ENCODE measurements at places on chromosomes 5 and 9.
A peak's percentile ranks its signal among the peaks of the same experiment; 100 is the strongest.

DNA sequence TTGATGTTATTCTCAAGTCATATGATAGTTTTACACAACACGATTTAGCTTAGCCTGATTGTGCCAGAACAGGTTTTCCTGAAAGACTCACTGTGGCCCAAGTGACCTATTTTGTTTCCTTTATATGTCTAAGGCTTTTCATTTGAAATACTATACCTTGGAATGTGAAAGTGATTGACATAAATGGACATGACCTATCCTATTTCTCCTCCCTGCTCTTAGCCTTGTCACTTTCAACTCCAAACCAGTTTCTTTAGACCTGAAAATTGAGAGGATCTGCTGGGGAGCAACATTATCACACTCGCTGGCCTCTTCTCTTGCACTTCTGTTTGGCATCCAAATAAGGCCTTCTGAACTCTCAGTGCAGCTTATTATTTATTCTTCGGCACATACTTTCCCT, 496.8 kb downstream of the MAT2B start:
- no peak for DNase-seq

GRCh38 chr5:14319102-14319501, 176.0 kb downstream of the TRIO start:
- no peak for DNase-seq

DNA sequence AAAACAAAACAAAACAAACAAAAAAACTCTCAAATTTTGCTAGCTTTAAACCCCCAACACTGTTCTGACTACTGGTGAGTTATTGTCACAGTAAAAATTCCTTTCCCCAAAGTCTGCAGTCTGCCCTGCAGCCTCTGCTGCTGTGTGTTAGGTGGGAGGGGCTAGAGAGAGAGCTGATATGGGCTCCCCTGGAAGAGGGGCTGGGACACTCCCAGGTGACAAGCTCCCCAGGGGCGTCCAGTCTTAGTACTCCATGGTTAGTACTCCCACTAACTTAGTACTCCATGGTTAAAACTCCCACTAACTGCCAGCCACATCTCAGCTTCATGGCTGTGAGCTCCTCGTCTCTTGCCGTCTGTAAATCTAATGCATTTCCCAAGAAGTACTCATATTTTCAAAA, 191.9 kb downstream of the FANCC start:
- DNase-seq, result no peak

- DNase-seq, result no peak
Observed at GRCh38 chr9:135847833-135848232, 59.5 kb downstream of the CAMSAP1 start.

GRCh38 chr5:84130006-84130580, 254.6 kb downstream of the EDIL3 start:
- no peak for DNase-seq

DNA sequence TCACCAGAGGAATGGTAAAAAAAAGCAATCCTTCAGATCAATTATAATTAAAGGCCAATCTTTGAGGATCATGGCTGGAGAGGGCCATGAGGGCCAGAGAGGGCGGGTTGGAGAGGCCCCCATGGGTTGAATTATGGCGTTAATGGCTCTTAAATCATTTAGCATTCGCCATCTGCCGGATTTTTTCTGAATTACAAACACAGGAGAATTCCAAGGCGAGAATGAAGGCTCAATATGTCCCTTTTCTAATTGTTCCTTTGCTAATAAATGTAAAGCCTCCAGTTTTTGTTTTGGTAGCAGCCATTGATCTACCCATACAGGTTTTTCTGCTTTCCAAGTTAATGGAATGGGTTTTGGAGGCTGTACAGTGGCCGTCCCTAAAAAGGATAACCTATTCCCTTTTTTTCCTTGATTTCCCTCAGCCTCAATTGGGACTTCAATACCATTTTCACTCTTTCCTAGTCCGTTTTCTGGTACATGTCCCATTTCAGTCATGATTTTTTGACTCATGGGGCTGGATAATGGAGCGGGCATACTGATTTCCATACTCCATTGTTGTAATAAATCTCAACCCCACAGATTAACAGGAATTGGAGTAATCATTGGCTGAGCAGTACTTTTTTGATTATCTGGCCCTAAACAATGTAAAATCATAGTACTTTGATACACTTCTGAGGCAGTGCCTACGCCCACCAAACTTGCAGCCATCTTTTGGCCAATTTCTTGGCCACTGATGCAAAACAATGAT, 6.7 kb upstream of the TMEM141 start:
- DNase-seq, result no peak

DNA sequence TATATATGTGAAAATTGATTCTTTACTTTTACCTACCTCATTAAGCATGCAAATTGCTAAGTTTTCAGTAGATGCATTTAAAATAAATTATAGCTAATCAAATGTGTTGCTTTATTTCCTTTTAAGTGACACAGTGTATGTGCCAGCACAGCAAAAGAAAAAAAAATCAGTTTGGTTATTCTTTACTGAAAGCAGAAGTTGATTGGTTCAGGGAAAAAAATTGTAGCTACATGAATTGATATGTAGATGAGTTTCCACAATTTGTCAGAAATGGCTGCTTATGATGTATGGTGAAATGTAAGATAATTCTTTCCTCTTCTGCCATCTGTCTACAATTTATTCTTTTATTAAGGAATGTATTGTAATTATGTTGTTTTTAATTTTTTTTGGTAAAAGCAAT, 57.8 kb downstream of the PARP8 start:
- DNase-seq, result no peak

DNA sequence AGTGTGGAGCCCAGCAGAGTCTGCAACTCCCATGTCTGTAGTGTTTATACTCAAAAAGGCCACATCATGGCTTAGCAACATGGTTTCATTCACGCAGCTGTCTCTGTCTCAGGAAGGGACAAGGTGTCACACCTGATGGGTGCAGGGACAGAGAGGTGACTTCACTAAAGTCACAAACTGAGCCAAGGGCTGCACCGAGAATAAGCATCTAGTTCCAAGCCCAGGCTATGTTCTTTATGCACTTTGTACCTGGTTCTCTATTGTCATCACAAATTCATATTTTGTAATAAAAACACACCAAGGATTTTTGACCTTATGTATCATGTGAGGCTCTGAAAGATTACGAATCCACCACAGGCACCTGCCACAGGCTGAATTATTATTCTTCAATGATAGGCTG, 64.9 kb upstream of the STK32A start:
- DNase-seq, result no peak

DNA sequence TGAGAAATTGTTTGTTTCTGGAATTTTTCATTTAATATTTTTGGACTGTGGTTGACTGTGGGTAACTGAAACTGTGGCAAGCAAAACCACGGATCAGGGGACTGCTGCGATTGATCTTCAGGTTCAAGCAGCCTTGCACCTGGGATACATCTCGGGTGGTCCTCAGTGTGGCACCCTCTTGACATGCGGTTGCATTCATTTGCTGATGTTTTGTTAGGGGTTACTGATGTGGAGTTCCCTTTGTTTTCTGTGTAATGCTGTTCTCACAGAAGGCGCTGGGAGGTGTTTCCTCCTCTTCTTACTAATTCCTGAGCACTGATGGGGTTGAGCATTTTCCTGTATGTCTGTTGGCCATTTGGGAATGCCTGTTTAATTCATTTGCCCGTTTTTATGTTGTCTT, 60.4 kb downstream of the EHMT1 start:
- no peak for DNase-seq

GRCh38 chr5:176830422-176830994, 20.1 kb downstream of the UNC5A start:
- DNase-seq, result no peak

GRCh38 chr9:113620377-113621161, 157.0 kb downstream of the RGS3 start:
- peak; percentile 80 for DNase-seq

GRCh38 chr9:136052472-136052880, 42.6 kb downstream of the NACC2 start:
- DNase-seq, result no peak

GRCh38 chr5:130939059-130939458, 226.0 kb downstream of the HINT1 start:
- DNase-seq, result no peak

- no peak for DNase-seq
Observed at GRCh38 chr5:61357745-61358144, 25.7 kb downstream of the ZSWIM6 start.

DNA sequence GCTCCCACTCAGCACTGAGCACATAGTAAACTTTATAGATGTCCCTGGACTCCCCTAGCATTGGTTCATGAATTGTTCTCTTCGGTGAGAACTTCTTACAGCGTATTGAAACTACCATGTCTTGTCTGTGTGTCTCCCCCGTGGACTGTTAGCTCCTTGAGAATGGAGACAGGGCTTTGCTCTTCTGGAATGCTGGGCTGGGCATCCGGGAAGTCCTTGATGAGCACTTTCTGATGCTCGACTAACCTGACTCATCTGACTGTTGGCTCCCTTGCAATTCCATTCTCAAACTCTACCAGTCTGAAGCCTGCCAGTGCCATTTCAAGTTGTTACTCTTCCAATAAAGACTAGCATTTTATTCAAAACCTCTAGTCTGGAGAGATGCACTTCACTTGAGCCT, 15.0 kb upstream of the PFDN1 start:
- no peak for DNase-seq

DNA sequence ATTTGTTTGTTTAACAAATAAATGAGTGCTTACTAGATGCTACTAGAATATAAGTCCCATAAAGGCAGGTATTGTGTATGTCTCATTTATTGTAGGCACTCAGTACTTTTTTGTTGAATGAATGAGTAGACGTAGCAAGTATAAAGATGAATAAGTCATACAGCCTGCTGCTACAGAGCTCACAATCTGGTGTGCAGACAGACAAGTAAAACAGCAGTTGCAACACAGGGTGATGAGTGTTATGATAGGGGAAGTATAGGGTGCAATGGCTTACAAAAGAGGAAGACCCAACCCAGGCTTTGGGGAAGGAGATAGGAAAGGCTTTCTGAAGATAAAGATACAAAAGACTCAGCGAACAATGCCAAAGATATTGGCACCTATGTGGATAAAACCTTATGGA, 47.7 kb downstream of the SH3RF2 start:
- DNase-seq, result no peak

DNA sequence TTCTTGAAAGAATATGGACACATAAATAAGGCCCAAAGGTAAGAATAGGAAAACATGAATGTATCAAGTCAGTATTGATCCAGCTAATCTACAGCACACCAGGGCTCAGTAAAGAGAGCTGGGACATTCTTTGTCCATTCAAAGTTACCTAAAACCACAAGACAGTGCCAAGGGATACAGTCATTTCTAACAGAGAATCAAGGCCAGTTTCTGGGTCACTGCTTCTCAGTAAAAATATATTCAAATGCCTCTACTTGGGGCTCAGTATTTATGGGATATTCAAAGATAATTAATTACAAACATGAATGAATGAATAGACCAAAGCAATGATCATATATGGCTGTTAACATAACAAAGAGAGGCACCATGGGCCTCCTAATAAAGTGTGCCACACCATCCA, 34.9 kb downstream of the MTMR12 start:
- DNase-seq, result no peak

GRCh38 chr9:93601063-93601462, 24.7 kb downstream of the PHF2 start:
- no peak for DNase-seq

DNA sequence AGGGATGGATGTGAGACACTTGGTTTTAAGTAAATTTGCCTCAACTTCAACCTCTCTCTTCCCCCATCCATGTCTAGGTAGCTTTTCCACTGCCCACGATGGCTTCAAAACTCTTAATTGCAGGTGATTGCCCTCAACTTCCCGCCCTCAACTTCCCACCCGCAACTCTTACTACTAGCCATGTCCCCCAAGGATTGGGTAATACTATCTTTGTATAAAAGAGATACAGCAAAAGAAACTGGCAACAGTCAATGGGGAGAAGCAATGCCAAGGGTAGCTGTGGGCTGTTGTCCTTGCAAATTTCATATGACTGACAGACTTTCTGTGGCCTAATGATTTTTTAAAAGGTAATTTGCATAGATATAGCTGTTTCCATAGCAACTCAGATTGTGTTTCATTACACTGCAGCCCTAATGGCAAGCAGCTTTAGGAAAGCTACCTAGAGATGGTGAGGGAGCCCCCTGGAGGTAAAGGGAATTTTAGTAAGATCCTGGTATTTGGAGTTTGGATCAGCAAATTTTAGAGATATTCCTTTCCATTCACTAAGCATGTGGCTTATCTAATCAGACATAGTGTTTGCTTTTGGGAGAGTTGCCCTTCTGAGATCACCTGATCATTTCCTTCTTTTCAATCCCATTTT, 421.5 kb upstream of the DAP start:
- DNase-seq, result no peak
